Stimulated activated CD4-positive, alpha-beta T cell treated with anti-CD3 and anti-CD28 coated beads, Interleukin-1b, Interleukin-23, amount 100 ng/mL, for 48 hours (primary cell): ENCODE measurements at places on chromosomes 2 and 18.

- peak; percentile 4 for DNase-seq
Measured at GRCh38 chr2:68292108-68292710, 27.5 kb downstream of the CNRIP1 start.

DNA sequence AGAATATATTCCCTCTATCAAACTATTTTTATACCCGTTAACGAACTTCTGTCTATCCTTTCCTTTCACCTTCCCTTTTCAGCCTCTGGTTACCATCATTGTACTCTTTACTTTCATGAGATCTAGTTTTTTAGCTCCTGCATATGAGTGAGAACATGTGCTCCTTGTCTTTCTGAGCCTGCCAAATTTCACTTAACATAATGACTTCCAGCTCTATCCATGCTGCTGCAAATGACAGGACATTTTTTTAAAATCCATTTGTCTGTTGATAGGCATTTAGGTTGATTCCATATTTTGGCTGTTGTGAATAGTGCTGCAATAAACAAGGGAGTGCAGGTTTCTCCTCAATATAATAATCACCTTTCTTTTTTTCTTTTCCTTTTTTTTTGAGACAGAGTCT lies 8.2 kb upstream of the CCDC195 start:
- no peak for DNase-seq

- DNase-seq, result no peak
Measured at GRCh38 chr2:57372237-57372984, 674.2 kb upstream of the VRK2 start.

- DNase-seq, result no peak
Measured at GRCh38 chr2:122249673-122250072, 494.2 kb downstream of the TSN start.

DNA sequence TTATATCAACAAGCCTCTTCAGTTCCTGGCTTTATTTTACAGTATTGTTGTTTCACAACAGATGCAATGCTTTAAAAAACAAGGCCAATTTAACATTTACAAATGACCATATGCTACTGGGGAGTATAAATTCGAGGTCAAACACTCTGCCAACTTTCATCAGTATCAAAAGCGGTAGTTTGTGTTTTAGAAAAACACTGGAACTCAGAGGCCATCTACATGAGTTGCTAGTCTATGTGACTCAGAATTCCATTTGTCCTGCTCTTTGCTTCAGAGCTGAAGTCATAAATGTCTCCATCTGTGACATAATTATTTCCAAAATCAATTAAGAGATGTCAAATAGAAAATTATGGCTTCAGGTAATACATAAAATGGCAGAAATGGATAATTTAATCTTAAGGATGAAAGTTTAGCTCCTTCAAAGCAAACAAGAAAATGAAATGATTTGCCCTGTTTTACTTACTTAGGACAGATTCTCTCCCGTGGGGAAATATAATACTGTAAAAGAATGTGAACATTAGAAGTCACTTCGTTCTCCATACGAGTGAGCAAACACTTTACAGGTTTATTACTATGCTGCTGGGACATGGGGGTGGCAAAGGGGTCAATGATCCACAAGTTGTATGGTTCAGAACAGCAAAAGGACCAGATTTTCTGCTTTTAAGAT lies 3.7 kb downstream of the MEX3C start:
- no peak for DNase-seq

DNA sequence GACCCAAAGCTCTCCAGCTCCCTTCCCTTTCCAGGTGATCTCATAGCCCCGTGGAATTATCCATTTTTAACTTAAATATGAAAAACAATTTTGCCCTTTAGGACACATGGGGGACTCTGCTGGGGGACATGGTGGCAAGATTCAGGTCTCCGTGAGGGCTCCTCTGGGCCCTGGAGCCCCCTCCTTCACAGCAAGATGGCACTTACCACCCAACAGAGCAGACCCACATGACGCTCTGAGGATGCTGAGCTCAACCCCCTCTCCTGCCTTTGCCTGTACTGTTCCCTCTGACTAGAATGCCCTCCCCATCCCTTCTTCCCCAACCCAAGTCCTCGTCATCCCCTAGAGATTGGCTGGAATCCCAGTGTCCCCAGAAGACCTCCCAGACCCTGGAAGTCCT lies 17.2 kb downstream of the TEX51 start:
- DNase-seq, result no peak

GRCh38 chr2:5696404-5696944 lies 4.3 kb downstream of the SOX11 start:
- no peak for DNase-seq

- no peak for DNase-seq
Measured at GRCh38 chr2:240916571-240917008, 10.5 kb downstream of the CROCC2 start.

DNA sequence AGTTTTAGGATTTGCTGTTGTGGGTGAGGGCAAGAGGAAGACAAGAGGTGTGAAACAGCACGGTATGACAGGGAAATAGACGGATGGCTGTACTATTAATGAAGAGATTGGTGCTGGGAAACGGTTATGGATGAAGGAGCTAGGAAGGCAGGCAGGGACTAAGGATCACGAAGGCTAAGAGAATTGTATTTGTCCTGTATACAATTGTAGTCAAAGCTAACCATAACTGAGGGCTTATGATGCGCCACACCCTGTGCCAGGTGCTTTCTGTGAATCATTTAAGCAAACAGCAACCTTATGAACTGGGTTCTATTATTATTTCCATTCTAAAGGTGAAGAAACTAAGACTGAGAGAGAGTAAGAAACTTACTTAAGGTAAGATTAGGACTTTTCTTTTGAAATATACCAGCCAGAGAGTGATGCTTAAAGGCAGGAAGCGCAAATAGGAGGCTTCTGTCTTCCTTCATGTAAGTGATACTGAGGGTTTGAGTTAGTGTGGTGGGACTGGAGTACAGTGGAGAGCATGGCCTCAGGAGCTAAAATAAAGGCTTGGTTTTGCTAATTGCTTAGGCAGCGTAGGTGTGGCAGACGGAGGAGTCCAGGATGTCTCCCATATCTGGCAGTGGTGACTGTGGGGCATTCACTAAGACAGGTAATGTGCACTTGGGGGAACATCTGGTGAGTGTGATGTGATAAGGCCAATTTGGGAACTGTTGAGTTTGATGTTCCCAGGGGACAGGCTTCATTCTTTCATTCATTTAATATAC lies 85.8 kb downstream of the PLEKHM3 start:
- no peak for DNase-seq

DNA sequence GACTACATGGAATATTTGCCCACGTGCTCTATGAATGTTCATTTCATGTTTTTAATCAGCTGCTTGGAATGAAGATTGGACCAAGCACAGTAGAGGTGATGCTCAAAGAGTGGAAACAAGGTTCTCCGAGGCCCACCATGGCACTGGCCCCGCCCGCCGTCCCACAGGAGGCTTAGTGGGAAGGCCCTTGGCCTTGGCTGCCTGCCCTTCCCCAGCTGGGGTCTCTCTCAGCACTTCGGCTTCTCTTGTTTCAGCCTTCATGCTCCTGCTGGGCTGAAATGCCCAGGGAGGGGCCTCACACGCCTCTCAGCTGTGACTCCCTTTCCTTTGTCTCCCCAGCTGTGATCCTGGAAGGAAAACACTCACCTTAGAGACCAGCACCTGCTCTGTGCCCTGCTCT lies 833.2 kb downstream of the GALR1 start:
- DNase-seq, result no peak

DNA sequence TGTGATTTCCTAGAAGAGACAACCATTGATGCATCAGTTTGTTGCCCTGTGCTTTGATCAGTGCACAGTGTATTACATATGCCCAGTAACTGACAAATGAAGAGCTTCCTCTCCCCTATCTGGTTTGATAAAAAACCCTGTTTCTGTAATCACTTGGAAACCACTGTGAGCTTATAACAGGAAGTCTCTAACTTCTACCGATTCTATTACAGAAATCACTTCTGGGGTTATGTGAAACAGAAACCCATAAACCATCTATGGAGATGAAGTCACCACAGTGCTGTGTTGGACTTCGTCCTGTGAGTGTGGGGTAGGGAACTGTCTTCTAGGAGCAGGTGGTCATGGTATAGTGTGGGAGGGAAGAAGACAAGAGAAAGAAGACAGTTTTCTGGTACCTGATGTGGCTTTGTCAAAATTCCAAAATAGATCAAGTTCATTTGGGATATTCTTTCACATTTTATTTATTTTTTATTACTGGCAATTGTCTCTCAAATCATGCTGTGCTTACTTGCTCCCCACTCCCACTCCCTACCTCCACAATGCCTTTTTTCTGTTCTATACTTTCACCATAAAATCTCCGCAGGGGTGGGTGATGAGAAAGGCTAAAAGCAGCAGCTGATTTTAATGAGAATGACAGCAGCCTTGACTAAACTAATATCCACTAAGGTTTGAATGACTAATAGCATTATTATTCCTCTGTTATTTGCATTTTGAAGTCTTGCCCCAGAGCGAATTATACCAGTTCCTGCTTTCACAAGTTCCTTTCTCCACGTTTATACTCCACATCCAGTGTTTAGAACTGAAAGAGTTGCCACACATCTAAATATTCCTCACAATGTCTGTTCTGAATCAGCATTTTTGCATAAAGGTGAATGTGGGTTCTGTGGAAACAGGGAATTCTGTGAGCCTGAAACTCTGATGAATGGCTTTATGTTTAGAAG lies 41.7 kb upstream of the RND3 start:
- DNase-seq, result no peak

DNA sequence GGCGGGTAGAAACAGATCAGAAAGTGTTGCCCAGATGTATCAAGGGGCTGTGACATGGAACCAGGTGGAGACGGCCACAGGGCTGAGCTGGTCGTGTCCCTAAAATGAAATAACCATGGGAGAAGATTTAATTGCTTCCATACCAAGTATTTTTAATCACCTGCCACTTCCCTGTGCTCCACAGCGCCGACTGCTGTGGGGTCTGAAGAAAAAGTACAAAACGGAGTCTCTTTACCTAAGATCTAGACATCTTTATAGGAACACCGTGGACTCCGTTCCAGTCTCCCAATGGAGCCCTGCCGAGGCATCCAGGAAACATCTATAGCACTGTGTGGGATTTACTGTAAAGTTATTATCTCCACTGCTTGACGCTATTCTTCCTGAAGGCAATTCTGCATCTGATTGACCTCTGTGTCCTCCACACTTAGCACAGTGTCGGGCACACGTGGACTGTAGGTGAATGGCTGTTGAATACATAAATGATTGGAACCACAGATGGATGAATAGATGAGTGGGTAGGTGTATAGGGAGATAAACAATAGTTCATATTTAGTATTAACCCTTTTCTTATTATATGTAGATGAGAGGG lies 21.6 kb upstream of the GYPC start:
- DNase-seq, result no peak

- no peak for DNase-seq
Measured at GRCh38 chr2:797556-797955, 120.3 kb upstream of the TMEM18 start.

GRCh38 chr2:161116509-161116908 lies 43.7 kb upstream of the TANK start:
- DNase-seq, result no peak

DNA sequence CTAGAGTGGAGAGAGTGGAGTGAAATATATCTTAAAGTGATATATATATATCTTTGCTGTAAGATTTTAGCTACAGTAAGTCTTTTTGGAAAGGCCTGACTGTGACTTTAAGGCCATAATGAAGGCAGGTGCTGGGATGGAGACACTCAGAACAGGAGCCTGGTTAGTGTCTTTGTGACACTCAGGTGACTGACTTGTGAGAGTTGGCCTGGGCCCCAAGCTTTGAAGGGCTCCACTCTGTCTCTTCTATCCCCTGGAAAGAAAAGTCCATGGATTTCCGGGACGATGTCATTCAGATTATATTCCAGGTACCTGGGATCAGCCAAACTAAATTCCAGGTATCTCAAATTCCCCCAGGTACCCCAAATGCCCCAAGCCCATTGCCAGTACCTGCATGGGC lies 276.6 kb downstream of the PDE11A start:
- no peak for DNase-seq

GRCh38 chr2:205130111-205130829 lies 552.0 kb upstream of the NRP2 start:
- DNase-seq, result no peak

- no peak for DNase-seq
Measured at GRCh38 chr18:58796220-58796619, 68.5 kb upstream of the ZNF532 start.

DNA sequence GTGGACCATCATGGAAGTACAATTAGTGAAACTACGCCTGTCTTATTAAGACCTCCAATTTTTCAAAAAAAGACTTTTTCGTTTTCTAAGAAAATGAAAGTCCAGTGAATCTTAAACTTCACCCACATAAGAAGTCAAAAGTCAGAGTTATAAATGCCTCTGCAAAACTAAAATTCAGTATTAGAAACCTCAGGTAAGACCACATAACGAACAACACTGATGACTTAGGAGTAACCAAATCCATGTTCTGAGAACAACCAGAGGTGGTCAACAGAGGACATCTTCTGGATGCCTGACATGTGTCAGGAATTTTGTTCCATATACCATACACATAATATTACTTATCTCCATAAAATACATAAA lies 62.4 kb downstream of the RPL31 start:
- DNase-seq, result no peak

DNA sequence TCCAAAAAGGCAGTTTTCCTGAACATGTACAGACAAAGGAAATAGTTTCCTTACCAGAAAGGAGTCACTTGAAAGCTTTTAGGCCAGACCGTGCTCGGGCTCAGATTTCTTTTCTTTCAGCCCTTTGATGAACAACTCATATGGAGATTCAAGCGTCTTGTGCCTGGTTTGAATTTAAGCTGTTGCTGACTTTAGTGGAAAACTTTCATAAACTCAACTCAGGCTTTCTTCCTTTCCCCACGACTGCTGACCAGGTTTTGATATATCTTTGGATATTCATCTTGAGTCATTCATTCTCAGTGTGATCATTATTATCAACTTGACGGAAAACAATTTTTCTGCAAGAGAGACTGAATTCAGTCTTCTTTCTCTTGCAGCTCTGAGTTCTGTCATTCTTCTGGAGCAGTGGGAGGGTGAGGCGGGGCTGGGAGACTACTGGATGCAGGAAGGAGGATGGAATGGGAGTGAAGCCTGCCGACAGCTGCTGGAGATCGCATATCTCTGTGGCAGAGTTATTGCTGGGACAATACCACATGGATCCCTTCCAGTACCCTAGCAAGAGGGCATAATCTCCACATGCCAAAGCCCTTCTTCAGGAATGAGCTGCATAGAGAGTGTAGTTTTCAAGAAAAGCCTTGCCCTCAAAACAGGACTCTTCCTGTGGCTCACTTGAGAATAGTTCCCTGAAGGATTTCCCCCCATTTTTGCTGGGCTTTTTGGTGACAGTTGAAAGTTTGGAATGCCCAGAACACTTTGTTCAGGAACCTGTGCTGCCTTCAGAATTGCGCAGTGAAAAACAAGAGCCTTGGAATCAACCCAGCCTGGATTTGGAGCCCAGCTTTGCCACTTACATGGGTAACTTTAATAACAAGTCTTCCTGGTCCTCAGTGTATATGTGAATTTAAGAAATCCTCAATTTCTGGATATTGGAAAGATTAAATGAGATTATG lies 364.4 kb downstream of the ZNF521 start:
- no peak for DNase-seq

DNA sequence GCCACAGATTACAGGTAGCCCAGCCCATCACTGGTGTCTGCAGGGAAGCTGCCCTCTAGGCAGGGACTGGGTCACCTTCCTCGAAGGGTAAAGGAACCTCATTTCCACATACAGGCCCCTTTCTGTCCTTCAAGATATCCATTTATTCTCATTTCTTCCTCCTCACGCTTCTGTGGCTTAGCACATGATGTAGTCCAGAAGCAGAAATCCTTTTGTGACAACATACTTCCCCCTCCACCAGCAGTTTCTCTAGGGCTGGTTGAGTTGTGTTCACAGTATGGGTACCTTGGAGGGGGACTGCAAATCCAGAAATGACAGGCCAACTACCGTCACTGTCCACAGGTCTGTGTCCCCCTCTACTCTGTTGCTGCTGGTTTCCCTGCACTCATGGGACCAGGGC lies 364.9 kb downstream of the ANAPC1 start:
- DNase-seq, result no peak
